ENCODE measurements at places on chromosomes 1 and 21.

GRCh38 chr1:3453203-3453761, 1.2 kb upstream of the ARHGEF16 start:
- peak; percentile 25 for DNase-seq

DNA sequence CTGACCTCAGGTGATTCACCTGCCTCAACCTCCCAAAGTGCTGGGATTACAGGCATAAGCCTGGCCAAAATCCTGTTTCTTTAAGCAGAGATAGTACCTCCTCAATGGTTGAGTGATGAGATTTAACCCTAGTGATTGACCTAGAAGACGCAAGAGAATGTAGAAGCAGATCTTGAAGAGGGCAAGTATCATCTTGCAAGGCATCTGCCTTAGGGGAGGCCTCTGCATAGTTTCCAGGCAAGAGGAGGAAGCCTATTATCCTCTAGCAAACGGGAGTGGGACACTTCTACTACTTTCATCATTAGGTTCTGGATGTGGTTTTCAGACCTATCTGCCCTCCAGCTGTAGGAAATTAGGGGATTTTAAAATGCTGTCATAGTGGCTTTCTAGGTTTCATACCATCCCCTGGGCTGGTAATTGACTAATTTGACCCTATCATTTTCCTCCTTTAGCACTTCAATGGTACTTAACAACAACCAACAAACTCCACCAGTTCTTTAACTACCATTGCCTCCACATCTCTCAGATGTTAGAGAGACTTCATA, 10.0 kb upstream of the TRIM62 start:
- DNase-seq = no peak

DNA sequence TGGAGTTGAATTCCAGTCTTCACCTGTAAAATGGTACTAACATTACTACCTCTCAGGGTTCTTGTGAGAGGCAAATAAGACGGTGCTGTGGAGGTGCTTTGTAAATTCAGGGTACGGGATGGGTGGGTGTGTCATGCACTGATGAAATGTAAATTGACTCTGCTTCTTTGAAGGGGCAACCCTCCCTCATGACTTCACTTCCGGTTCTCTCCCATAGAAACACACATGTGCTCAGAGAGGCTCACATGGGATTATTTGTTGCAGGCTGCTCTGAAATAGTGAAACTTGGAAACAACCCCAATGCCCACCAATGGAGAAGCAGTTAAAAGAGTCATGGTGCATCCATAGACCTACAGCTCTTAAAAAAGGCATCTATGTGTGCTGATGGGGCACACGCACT, 44.9 kb upstream of the SCMH1 start:
- DNase-seq = no peak

- DNase-seq = no peak
Measured at GRCh38 chr1:205396967-205397616, 24.8 kb downstream of the LEMD1 start.

GRCh38 chr1:13730291-13730690, 30.3 kb downstream of the PRDM2 start:
- no peak for DNase-seq

DNA sequence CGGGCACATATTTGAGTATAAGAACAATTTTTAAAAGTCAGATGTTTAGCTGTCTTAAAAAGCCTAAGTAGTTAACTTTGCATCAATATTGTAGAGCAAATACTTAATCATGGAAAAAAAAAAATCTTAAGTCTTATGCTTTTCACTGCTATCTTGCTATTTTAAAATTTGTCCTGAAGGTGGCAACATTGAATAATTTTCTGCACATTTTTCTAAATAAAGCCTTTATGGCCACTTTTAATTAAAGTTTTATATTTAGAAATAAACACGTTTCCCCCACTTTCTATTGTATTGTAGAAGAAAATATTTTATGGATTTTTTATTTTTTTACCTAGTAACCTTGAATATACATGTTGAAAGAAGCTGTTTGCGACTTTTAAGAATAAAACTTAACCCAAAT, 198.8 kb downstream of the AMY1C start:
- DNase-seq = no peak

DNA sequence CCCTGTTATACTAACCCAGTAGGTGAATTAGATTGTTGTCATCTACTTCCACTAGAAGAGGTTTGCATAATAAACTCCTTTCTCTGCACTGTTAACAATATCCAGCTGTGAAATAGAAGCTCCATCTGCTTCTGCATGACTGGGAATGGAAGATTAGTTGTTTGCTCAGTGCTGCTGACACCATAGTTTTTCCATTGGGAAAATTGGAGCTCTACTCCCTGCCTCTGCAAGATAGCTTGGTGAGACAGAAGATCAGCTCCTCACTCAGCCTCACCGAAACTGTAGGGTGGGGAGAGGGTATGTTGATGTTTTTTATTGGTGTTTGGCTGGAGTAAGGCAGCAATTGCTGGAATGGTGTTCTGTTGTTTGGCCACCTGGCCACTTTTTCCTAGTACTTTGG, 331.6 kb upstream of the ADAMTS5 start:
- no peak for DNase-seq

DNA sequence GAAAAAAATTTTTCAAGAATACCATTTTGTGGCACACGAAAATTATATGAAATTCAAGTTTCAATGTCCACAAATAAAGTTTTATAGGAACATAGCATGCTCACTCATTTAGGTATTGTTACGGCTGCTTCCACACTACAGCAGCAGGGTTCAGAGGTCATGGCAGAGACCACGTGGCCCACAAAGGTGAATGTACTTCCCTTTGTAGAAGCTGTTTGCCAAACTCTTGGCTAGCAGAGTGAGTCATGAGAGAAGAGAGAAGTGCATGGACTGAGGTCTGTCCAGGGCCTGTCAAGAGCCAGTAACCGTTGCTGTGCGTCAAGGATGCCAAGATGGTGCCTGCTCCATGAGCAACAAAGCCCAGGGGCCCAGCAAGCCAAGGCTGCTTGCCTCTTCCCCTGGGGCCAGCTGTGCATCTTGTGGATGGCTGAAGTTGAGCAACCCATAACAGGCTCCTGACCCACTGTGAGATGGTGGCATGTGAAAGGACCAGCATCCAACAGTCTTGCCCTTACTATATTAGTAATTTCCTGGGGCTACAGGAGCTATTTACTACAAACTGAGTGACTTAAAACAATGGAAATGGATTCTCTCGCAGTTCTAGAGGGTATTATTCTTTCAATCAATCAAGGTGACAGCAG, 64.8 kb upstream of the ATP5PO start:
- no peak for DNase-seq

DNA sequence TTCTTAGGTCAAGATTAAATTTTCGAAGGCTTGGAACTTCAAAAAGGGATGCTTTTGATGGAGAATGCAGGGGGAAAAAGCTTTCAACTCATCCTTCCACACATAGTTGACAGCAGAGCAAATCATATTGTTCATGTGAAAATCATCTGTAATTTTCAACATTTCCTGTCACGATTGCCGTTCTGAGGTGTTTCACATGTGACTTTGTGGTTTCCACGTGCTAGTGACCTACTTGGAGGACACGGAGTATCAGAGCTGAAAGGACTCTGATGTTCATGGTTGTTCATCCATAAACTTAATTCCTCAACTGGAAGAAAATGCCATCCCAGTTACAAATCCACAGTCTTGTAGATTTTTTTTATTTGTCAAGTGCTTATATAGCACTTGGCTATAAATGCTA, 79.1 kb downstream of the ZP4 start:
- no peak for DNase-seq

- no peak for DNase-seq
Measured at GRCh38 chr1:242530761-242531160, 6.3 kb upstream of the PLD5 start.

DNA sequence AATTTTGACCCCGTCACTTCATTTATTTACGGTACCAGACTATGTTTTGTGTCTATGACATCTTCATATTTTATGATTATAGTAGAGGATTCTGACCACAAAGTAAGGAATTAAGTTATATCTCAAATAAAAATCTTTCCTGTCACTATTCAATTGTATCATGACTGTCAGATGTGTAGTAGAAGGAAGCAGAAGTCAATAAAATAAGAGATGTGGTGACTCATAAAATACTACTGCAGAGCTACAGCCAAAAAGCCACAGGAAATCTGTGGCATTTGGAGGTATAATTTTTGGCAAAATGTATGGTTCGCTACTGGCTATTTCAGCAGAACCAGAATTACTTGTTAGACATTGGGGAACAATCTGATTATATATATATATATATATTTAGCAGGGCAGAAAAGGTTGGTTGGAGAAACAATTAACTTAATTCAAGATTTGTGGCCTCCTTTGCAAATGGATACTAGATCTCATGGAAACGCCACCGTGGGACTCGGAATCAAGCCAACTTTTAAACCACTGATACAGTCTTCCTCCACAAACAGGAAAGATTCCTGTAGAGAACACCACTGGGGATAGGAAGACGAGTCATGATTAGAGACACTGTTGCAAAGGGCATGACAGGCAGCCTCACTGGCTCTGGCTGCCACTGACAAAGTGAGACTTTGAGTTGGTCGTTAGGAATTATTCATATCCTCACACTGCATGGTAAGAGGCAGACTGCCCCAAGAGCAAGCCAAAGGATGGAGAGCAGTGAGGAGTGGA, 5.1 kb downstream of the FCRL2 start:
- DNase-seq = no peak

DNA sequence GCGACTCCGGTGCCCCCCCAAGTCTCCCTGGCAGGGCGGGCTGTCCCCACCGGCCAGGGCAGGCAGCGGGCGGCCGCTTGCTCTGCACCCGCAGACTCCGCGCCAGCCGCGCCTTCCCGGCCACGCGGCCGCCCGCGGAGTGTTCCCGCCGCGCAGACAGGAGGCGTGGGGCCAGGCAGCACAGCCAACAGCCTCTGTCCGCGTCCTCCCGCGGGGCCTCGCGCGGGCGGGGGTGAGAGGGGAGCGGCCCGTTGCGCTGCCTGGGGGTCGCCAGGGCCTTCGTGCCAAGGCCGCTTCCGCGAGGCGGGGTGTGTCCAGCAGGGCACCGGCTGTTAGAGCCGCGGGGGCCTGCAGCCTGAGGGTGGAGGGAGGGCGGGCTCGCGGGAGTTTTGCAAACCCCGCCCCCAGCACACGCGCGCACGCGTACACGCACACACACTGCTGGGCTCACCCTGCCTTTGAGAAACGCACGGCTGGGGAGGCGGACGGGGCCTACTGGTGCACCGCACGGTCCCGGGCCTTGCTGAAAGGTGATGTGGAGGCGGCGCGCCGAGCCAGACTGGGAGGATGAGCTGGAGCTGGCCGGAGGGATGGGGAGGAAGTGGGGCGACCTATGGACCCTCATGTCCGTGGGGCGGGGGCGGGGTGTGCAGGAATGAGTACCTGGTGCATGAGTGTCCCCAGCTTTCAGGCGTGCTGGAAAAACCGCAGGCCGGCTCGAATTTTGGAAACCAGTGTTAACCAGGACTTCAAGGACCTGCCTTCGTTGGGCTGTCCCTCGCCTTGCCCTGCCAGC, 41.5 kb downstream of the KIAA1614 start:
- DNase-seq = peak; percentile 21

- DNase-seq = no peak
Measured at GRCh38 chr1:167612587-167613385, 17.2 kb upstream of the RCSD1 start.

DNA sequence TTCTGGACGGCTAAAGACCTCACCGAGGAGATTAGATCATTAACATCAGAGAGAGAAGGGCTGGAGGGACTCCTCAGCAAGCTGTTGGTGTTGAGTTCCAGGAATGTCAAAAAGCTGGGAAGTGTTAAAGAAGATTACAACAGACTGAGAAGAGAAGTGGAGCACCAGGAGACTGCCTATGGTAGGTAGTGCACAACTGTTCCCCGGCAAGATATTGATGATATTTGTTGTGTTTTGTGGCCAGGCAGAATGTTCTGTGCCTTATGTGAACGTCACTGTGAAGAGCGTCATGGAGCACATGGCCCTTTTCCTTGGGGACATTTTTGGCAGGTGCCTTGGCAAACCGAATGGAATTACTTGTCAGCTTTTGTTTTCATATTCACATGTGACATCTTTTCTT, 191.7 kb downstream of the DISC1 start:
- DNase-seq = no peak

- DNase-seq = no peak
Measured at GRCh38 chr1:78277253-78277652, 213.5 kb upstream of the PTGFR start.

DNA sequence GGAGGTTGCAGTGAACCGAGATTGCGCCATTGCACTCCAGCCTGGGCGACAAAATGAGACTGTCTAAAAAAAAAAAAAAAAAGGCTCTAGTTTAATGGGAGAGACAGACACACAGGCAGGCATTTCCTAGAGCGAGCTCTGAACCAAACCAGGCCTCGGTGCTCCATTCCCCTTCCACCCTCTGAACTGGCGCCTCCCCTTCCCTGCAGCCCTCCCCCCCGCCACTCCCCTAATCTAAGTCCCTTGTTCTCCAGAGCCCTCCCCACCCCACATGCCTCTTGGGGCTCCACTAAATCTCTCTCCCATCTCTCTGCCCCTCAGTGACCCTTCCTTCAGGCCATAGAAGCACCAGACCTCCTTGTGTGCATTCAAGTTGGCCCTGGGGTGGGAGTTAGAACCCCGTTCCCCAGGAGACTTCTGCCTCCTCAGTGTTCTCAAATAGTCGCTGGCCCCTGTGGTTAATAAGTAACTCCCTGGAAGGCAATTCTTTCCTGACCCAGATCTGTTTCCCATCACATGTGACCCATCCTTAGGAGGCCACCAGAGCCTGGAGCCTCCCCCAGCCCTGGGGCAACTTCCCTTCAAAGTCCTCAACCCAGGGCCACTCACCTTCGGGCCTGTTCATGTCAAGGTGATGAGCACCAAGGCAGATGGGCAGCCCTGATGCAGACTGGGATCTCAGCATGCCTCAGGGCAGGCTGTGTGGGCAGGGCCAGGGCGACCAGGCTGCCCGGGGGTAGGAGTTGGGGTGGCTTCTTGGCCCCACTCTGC, 42.6 kb upstream of the EPB41 start:
- no peak for DNase-seq

DNA sequence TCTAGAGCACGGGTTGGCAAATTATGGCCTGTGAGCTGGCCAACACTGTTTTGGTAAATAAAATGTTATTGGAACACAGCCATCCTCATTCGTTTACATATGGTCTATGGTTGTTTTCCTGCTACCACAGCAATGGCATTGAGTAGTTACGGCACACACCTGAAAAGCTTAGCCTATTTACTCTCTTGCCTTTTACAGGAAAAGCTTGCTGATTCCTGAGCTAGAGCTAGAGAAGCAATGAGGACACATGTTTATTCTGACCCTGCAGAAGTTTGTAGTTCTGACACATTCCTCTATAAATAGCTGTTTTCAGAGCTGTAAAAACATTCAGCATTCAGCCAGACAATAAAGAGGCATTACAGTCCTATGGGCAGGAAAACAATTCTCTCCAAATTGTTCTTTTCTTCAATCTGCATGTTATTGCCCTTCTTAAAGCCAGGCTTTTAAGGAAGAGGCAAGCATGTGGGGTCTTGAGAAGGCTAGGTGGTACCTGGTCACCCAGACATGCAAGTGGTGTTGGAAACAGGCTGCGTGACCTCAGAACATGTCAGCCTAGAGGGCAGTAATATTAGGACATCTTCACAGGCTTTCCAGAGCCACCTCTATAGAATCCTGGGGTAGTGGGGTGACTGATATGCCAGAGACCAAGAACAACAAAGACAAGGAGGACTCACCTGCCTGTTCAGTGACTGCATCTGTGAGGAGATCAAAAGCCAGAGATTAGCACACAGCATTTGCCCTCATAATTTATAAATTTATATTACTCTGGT, 1.6 kb downstream of the FCRL2 start:
- no peak for DNase-seq

All from stimulated activated CD4-positive, alpha-beta T cell treated with anti-CD3 and anti-CD28 coated beads, TNF-alpha, amount 100 ng/mL, for 1 hour (primary cell).